Jurkat, Clone E6-1 (cell line): ENCODE measurements at places on chromosomes 7 and 10.

GRCh38 chr7:1936531-1937251 lies 266.6 kb downstream of the ELFN1 start:
- DNase-seq: no peak

DNA sequence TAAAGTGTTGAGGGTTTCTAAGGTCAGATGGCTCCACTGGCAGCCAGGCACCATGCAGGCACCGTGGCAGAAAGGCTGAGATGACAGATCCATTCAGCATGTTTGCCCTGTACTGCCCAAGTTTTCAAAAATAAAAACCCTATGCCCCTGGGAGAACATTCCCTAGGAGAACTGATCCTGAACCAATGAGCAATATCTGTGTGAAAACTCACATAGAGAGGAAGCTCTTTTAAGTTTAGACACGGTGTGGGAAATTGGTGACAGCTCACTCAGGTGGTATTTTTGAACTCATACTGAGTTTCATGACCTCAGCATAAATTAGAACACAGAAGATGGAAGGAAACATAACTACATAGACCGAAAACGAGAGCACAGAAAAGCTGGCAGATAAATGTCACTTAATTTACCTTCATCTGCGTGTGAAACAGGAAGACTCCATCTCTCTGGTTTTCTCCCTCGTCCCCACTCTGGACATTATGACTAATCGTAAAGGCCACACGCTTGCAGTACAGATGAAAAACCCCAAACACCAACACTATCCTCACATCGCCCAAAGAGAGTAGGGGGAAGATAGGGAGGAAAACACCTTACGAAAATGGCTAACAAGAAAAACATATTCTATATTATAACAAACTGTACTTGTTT lies 127.8 kb downstream of the ICA1 start:
- DNase-seq: no peak

- DNase-seq: no peak
Observed at GRCh38 chr7:69187824-69188333, 410.4 kb upstream of the AUTS2 start.

GRCh38 chr7:156823435-156823834 lies 69.5 kb downstream of the LMBR1 start:
- DNase-seq: no peak

DNA sequence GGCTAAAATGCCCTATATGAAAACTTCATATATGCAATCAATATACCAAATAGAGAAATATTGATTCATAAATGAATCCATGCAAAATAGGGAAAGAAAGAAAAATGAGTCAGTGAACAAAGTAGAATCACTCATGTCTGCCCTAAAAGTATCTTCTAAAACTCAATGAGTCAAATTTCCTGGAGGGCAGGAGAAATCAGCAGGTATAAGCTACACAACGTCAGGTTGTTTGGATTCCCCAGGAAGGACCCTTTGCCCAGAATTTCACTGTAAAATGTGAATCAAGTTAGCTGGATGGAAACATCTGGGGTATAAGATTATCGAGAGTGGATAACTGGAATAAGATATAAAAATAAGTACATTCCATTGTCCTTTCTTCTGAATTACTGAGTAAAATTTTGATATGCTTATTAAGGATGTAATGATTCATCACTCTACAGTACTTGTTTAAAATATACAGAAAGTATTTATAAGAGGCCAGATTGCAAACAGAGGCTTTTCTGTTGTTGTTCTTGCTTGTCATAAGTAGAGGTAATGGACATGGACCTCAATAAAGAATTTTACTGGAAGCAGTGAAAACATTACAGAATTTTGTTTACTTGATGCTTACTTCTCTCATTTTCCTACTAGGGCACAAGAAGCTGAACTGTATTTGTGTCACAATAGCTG lies 99.0 kb downstream of the AGMO start:
- no peak for DNase-seq

DNA sequence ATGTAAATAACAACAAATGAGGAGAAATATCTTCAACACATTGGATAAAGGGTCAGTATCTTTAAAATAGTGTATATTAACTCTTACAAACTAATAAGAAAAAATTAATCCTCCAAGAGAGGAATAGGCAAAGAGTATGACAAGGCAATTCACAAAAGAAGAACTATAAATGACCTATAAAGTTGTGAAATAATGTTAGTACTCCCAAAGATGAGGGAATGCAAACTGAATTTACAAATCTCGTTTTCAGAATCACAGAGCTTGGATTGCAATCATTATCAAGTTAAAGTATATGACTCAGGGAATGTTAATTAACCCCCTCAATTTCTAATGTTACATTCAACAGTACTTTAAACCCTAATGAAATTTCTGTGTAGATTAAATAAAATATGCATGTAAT lies 87.3 kb upstream of the TARP start:
- no peak for DNase-seq

GRCh38 chr7:121166916-121167315 lies 161.9 kb upstream of the WNT16 start:
- no peak for DNase-seq

DNA sequence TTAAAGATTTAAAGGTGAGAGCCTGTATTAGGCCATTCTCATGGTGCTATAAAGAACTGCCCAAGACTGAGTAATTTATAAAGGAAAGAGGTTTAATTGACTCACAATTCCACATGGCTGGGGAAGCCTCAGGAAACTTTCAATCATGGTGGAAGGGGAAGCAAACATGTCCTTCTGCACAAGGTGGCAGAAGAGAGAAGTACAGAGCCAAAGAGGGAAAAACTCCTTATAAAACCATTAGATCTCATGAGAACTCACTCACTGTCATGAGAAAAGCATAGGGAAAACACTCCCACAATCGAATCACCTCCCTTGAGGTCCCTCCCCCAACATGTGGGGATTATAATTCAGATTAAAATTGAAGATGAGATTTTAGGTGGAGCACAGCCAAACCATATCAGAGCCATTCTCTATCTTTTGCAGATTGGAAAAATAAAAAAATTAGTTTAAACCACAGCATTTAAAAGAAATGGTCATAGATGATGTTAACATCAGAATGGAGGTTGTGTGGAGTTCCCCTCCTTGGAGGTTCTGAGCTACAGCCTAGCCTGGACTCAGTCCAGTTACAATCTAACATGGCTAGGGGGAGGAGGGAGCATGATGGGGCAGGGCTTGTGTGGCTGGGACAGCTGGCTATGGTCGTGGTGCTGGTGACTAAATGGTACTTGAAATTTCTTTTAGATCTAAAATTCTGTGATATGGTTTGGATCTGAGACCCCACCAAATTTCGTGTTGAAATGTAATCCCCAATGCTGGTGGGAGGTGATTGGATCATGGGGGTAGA lies 33.1 kb downstream of the GSTO2 start:
- DNase-seq: no peak

GRCh38 chr7:132485600-132486273 lies 90.5 kb downstream of the PLXNA4 start:
- peak; percentile 92 for DNase-seq

GRCh38 chr10:98492763-98493162 lies 46.0 kb upstream of the HPS1 start:
- no peak for DNase-seq

GRCh38 chr7:158291998-158292397 lies 295.6 kb downstream of the PTPRN2 start:
- DNase-seq: no peak

GRCh38 chr7:2820508-2820934 lies 23.6 kb downstream of the GNA12 start:
- DNase-seq: no peak

- DNase-seq: no peak
Observed at GRCh38 chr10:71243756-71244395, 31.5 kb downstream of the UNC5B start.
